ENCODE measurements at places on chromosomes 11 and 22.

GRCh38 chr11:59862252-59862651 is 4.0 kb downstream of the TCN1 start:
- no peak for DNase-seq

DNA sequence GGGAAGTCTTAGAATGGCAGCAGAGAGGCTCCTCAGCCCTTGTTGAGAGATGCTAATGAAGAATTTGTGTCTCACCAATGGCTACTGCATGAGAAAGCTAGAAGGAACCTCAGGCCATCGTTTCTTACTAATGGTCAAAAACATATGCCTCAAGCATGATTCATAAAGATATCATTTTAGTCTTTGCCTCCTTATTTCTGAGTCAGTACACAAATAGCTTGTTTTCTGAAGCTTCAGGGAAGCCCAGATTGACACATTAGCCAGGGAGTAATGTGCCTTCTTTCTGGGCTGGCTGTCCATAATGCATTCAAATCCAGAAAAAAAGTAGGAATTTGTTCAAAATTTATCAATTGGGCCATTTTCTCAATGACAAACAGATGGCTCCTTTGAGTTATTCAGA is 169.4 kb upstream of the ZBED5 start:
- no peak for DNase-seq

DNA sequence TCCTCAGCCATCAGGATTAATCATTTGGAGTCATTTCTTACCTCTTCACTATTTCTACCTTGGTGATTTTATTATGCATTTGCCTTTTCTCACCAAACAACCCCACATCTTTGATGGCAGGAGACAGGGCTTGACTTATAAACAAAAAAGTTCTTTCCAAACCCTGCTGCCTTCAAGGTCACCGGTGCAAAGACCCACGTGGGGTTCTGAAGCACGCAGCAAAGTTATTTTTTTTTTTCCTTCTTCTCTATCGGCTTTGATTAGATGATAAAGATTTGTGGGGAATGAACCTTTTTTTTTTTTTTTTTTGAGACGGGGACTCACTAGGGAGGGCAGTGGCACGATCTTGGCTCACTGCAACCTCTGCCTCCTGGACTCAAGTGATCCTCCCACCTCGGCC is 44.1 kb downstream of the DRG1 start:
- DNase-seq, result no peak

DNA sequence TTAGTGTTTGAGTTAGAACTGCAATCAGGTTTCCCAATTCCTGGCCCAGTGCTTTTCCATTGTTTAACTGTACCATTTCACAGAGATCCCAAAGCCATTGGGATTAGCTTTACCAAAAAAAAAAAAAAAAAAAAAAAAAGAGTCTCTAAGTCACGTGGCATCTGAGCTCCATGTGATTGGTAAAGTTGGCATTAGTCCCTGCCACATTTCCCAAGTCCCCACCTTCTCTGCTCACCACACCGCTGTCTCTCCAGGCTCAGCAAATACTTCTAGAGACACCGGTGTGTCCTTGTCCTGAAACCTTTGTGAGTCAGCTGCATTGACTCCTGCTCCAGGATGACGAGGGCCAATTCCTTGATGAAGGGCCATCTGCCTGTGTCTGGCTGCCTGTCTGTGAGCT is 305.3 kb downstream of the KIRREL3 start:
- DNase-seq, result no peak

GRCh38 chr11:534396-535209 is 773 bp downstream of the HRAS start:
- DNase-seq, result peak; percentile 69

DNA sequence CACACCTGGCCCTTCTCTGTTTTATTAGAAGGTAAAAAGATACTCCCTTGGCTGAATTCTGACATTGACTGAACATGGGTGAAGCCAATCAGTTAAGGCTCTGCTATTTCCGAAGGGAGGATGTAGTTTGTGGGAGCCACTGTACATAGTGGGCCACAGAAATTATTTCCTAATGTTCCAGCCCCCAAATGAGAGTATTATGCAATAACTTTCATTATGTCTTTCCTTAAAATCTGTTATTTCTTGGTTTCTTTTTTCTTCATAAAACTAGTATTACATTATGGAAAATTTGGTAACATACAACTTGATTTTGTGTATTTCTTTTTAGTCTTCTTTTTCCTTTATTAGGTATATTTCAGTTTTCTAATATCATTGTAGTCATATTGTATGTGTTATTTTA is 51.9 kb upstream of the EP300 start:
- DNase-seq, result no peak

GRCh38 chr11:76282172-76282571 is 75.9 kb upstream of the WNT11 start:
- DNase-seq, result no peak

DNA sequence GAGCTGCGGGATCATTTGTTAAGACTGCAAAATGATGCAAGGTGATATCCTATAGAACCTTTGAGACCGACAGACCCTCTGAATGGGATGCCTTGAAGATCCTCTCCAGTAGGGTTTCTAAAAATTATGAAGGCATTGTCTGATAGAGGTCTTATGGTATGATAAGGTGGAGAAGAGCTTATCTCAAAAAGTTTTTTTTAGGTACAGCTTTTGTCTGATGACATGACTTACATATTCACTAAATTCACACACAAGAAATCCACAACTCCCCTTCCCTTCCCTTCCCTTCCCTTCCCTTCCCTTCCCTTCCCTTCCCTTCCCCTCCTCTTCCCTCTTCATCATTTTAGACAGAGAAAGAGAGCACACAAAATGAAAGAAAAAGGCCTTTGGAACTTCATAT is 118.4 kb upstream of the CTSC start:
- DNase-seq, result no peak

GRCh38 chr22:48147404-48147803 is 1385.0 kb downstream of the TBC1D22A start:
- DNase-seq, result no peak

- DNase-seq, result no peak
Measured at GRCh38 chr11:43328482-43328881, 16.7 kb downstream of the API5 start.

DNA sequence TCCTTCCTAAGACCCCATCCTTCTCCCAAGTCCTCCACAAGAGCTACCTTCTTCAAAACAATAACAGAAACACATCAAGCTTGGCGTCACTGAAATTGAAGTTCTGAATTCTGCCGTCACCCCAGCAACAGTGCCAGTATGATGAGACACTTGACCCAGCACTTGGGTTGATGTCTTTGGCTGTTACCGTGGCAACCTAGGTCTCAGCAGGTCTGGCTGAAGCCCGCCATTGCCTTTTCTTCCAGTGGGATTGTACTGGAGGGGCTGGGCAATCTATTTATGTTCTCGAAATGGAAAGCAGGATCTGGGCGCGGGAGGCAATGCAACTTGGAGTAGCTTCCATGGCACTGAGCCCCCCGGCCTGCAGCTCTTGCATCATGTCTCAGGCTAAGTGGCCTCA is 23.8 kb downstream of the NPTXR start:
- peak; percentile 18 for DNase-seq

GRCh38 chr11:116460156-116460920 is 312.4 kb downstream of the BUD13 start:
- DNase-seq, result peak; percentile 16

DNA sequence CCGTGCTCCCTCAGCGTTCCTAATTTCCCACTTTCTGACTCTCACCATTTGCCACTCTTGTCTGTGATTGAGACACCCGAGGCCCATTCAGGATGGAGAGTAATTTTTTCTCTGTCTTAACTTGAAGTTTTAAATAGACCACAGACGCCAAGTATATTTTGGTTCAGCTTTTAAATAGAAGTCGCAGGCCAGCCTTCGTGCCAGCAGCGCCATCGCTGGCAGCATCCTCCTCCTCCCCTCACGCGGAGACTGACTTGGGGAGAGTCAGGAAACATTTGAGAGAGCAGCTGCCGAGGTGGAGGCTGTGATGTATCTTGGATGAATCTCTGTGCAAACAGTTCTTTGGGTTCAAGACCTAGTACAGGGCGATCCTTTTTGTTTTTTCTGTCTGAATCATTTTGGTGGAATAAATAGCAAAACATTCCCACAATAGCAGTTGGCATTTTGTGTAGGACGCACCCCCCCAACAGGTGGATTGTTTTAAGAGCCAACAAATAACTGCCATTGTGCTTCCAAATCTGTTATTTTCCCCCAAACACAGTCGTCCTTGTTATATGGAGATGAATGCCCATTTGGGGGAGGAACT is 889 bp upstream of the DMC1 start:
- peak; percentile 46 for DNase-seq

DNA sequence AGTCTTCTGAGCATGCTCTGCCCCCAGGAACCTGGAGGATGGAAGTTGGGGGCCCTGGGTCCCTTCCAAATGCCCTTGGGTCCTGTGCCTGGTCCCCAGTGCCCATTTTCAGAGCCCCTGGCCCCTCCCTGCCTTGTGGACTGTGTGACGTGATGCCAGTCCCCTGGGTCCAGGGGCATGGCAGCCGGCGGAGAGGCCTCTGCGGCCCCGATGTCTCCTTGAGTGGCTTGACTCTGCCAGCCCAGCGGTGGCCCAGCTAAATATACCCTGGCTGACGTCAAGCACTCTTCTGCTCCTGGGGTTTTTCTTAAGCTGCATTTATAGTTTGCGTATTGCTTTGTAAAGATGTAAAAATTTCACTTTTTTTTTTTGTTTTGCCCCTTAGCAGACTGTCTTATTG is 35.2 kb upstream of the PARVG start:
- DNase-seq, result no peak

GRCh38 chr11:106159836-106160235 is 82.4 kb downstream of the AASDHPPT start:
- DNase-seq, result no peak

- DNase-seq, result no peak
Measured at GRCh38 chr11:35927682-35928081, 16.2 kb upstream of the LDLRAD3 start.

GRCh38 chr11:134014511-134014910 is 54.4 kb upstream of the JAM3 start:
- DNase-seq, result peak; percentile 52

GRCh38 chr22:39502109-39502788 is at the start of gene MIEF1:
TSS of gene MIEF1 (plus strand) at chr22:39502290. CDS start at chr22:39511295, 9,005 bp downstream.
- DNase-seq, result peak; percentile 93

- no peak for DNase-seq
Measured at GRCh38 chr22:50009765-50010675, 2.5 kb downstream of the IL17REL start.

- DNase-seq, result no peak
Measured at GRCh38 chr11:35811783-35812182, 132.1 kb upstream of the LDLRAD3 start.

DNA sequence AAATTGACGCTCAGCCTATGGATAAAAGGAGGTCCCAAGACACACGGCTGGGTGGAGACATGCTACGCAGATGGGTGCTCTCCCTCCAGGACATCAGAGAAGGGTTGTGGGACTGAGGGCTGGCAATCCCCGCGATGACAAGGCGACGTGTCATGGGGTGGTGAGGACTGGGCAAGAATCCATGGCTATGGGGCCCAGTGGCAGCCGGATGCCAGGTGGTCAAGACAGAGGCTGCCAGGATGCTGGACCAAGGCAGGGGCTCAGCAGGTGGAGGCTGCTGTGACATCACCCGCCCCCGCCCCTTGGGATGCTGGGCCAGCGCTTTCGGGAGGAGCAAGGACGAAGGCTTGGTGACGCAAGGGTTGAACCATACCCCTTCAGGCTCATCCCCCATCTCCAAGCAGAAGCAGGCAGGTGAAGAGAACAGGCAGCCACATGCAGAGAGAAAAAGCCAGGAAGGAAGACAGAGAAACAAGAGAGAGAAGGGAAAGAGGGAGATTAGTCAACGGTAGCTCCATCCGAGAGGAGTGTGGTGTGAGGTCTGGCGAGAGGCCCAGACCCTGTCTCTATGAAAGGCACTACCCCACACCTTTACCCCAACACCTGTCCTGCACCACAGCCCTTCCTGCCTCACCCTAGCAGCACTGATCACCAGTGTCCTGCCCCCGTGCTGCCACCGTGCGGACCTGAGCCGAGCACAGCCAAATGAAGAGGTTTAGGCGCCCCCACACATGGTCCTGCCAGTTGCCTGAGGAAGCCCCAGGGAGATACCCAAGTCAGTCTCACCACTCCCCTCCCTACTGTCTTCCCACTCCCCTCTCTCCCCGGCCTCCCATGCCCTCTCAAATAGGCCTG is 24.1 kb upstream of the RASL10A start:
- no peak for DNase-seq

GRCh38 chr11:109972939-109973338 is 120.3 kb upstream of the ZC3H12C start:
- no peak for DNase-seq

DNA sequence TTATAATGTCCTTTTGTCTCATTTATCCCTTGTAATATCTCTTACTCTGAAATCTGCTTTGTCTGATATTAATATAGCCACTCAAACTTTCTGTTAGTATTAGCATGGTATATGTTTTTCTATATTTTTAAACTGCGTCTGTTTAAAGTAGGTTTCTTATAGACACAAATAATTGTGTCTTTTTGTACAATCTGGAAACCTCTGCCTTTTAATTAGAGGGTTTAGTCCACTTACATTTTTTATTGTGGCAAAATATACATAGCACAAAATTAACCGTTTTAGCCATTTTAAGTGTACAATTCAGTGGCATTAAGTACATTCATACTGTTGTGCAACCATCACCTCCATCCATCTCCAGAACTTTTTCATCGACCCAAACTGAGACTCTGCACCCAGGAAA is 28.6 kb downstream of the PARVG start:
- no peak for DNase-seq

GRCh38 chr11:72668629-72669347 is 5.4 kb downstream of the PDE2A start:
- DNase-seq, result no peak

- no peak for DNase-seq
Measured at GRCh38 chr11:3971756-3972404, 116.4 kb downstream of the STIM1 start.

- DNase-seq, result no peak
Measured at GRCh38 chr11:70432580-70432979, 34.3 kb downstream of the CTTN start.

GRCh38 chr11:2133241-2134021 is 5.8 kb downstream of the IGF2 start:
- DNase-seq, result no peak

GRCh38 chr11:14973621-14974514 is 1.7 kb upstream of the CALCA start:
- peak; percentile 57 for DNase-seq

DNA sequence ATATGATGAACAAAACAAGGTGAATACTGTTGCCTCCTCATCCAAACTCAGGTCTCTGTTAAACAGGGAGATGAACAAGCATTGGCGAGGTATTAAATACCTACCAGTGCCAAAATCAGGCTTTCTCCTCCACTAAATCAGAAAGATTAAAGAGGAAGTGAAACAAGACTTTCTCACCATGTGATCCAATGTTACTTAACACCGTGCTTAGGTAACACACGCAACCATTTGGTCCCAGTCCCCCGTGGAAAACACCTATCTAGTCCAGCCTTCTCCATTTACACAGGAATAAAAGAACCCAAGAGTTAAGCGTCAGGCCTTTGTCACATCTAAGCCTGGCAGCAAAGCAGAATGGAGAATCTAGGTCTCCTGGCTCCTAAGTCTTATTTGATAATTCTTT is 34.5 kb downstream of the TENM4 start:
- DNase-seq, result no peak

Measured in NCI-H1417 (cell line).